Activated T-cell treated with anti-CD3 and anti-CD28 coated beads, Interleukin-2, amount 50 U/mL, for 1 hour (primary cell): ENCODE measurements at places on chromosomes 5 and 9.

- DNase-seq: no peak
Observed at GRCh38 chr9:17462869-17463464, 115.9 kb upstream of the SH3GL2 start.

GRCh38 chr5:91494447-91494996 lies 111.4 kb upstream of the ARRDC3 start:
- no peak for DNase-seq

DNA sequence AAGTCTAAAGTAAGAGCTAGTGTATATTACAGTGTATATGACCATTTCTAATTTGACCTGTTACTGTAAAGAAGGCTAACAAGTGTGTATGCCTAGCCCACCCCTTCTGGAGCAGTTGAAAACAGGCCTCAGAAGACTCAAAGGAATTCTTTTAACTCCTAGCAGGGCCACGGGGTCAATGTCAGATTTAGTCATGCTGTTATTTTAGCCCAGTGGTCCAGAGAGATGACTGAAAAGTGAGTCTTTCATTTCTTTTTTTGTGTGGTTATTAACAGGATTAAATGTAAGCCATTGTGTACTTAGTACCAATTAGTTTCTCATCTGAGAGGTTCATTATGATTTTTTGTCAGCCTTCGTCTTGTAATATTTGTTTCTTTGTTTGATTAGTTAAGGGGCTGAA lies 24.4 kb downstream of the ZCCHC7 start:
- DNase-seq: no peak

DNA sequence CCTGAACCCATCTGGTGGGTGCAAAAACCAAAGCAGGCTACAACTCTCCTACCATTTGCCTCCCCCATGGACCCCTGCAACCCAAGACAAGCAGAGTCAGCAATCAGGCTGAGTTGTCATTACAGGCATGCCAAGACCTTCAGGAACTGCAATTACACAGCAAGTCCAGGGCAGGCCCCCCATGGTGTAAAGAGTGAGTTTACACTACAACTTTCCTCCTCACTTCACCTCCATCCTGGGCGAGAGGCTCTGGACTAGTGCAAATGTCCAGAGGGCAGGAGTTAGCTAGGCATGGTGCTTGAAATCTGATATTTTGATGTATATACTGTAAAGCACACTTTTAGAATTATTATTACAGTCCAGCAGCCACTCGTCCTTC lies 7.0 kb upstream of the P4HA2 start:
- no peak for DNase-seq

DNA sequence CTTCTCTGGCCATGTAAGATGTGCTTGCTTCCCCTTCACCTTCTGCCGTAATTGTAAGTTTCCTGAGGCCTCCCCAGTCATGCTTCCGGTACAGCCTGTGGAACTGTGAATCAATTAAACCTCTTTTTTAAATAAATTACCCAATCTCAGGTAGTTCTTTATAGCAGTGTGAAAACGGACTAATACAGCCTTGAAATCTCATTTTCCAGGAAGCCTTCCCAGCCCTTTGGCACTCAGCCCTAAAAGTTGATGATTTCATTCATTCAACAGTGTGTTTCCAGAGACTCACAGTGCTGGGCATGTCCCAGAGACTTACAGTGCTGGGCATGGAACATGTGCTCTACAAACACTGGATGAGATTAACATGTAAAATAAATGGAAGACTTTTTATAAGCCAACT lies 135.8 kb downstream of the DCP2 start:
- no peak for DNase-seq

- DNase-seq: no peak
Observed at GRCh38 chr5:107257885-107258520, 412.7 kb downstream of the EFNA5 start.

GRCh38 chr5:29992248-29992647 lies 1201.2 kb upstream of the CDH6 start:
- no peak for DNase-seq

DNA sequence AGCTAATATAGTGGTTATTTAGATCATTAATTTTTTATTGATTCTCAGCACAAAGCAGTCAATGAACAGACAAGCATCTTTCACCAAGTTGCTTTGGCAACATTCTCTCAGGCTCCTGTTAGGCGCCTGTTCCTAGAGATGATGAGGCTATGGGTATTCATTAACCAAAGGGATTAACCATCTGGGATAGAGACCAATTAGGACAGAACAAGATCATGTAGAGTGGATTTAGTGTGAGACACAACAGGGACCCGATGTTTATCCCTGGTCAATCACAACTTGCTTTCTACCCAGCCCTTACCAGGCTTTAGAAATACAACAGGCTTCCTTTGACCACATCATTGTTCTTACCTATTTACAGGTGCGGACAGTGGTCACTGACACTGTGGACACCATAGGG lies 82.2 kb downstream of the PJA2 start:
- no peak for DNase-seq

GRCh38 chr9:111599092-111599954 lies at the start of gene PTGR1:
TSS of gene PTGR1 (minus strand) at chr9:111599647. CDS start at chr9:111597422, 2,225 bp downstream.
- peak; percentile 29 for DNase-seq

DNA sequence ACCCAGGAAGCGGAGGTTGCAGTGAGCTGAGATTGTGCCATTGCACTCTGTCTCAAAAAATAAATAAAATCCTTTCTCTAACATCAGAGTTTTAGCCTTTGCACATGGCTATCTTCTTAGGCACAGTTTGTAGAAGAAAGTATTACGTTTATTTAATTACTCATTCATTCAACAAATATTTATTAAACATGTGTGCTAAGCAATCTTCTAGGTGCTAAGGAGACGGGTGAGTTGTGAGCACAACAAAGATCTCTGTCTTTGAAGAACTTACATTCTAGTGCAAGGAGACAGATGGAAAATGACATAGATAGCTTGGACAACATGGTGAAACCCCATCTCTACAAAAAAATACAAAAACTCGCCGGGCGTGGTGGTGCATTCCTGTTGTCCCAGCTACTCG lies 122.3 kb upstream of the MYO10 start:
- DNase-seq: no peak

GRCh38 chr9:27400334-27400880 lies 103.5 kb upstream of the EQTN start:
- DNase-seq: no peak

DNA sequence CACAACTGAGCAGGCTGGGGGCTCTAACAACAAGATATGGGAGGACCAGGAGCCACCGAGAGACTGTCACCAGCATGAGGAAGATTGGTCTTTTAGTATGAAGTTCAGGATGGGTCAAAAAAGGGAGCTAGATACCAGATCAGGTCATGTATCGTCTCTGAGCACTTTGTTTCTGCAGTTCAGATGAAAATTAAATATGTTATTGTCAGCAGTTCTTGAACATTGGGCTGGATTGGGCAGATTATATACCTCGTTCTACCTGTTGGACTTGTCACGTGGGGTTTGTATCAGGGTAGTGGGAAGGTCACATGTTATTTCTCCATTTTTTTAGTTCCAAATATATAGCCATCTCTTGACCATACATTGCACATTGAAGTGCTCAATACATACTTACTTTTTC lies 47.3 kb downstream of the RCL1 start:
- no peak for DNase-seq

- DNase-seq: no peak
Observed at GRCh38 chr5:176870110-176870591, 29.0 kb downstream of the HK3 start.

DNA sequence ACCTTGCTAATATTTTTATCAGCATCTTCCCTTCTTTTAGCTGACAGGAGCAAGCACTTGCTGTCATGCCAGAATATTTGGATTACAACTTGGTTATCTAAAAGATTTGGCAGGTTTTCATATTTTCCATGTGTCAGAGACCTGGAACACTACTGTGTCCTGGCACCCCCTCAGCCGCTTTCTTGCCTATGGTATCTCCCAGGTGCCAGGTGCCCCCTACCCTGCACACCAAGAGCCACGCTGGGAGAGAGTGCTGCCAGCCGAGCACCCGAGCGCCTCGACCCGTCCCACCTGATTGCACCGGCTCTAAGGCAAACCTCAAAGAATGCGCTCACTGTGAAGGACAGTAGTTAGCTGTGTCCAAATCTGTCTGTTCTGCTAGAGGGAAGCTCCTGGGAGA lies 84.8 kb downstream of the GTF3C4 start:
- no peak for DNase-seq

DNA sequence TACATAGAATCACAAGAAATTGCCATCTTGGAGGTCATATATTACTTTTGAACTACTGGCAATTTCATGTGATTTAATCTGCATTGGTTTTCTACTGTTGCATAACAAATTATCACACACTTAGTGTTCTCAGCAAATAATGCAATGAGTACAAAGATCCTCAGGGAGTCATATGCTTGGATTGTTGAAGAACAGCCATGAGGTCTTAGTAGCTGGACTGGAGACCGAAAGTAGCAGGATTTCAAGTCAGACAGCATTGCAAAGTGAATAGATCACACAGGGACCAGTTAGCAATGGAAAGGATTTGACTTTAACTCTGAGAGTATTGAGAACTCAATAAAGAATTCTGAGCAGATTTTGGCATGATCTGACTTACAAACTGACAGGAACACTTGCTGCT lies 32.2 kb upstream of the FRMD3 start:
- no peak for DNase-seq

- DNase-seq: no peak
Observed at GRCh38 chr5:8628521-8628920, 759.6 kb downstream of the MTRR start.

DNA sequence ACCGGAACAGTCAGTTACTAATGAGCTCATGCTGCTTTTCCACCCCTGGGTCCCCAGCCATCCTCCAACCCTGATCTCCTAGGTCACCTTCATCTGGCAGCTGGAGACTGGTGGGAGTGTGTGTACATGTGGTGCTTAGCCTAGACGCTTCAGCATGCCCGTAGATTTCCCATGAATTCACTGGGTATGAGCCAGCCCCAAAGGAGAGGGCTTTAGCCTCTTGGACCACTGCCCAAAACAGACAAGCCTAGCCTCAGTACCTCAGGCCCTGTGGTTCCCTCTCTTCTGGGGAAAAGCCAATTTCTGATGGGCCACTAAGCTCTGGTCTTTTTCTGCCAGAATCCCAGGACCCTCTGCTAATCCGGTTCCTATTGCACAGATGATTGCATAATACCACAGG lies 48.0 kb upstream of the ASTN2 start:
- DNase-seq: no peak

- DNase-seq: no peak
Observed at GRCh38 chr5:83177803-83178202, 100.5 kb downstream of the XRCC4 start.

DNA sequence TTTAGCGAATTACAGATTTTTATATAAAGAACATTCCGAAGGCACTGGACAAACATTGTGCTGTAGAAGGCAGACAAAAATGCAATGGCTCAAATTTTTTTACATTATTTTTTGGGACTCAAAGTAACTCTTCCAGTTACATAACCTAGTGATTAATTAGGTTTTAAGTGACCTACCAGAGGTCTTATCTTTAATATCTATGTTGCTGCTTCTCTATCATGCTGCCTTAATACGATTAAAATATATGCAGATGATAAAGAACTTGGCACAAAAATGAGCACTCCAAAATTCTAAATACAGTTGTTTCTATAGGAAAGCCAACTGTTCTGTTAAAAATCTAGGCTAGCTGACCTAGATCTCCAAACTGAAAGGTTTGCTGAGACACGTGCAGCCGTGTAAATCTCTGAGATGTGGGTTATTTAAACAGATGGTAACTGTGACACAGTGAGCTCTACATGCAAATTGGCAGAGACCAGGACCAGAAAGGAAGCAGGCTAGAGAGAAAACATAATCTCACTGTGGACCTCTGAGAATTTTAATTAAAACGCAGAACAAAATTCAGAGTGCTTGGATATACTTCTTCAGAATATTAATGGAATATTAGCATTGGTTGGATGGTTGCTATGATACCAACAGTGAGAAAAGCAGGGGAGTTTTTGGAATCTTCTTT lies 56.2 kb downstream of the CAMK4 start:
- no peak for DNase-seq

DNA sequence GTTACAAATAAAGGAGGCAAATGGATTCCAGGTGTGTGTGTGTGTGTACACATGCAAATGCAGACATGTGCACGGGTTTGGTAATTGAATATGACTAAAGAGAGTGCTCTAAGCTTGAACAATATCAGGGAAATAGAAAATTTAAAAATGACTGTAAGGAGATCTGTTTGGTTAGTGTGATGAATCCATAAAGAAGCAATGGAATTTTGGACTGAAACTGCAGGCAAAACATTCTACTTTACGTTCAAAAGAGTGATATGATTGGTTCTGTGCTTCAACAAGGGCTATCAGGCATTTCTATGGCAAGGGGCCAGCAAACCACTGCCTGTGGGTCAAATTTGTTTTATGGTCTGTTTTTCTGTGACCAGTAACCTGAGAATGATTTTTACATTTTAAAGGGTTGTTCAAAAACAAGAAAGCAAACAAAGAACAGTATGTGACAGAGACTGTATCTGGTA lies 332.8 kb upstream of the KLF9 start:
- DNase-seq: no peak

- no peak for DNase-seq
Observed at GRCh38 chr9:5945112-5945511, 54.4 kb downstream of the MLANA start.

DNA sequence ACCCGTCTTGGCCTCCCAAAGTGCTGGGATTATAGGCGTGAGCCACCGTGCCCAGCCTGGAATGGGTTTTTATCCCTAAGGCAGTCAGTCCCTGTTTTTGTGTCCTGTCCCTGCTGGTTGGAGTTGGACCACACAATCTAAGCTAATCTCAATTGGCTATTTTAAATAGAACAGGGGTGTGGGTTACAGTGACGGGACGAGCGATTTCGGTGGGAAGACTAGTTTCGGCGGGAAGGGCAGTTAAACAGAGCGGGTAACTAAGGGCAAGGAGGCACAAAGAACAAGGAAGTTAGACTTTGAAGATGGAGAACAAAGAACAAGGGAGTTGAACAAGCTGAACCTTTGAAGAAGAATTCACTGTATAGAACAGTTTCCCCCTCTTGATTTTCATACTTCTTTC lies 1.4 kb downstream of the GTF3C5 start:
- no peak for DNase-seq

DNA sequence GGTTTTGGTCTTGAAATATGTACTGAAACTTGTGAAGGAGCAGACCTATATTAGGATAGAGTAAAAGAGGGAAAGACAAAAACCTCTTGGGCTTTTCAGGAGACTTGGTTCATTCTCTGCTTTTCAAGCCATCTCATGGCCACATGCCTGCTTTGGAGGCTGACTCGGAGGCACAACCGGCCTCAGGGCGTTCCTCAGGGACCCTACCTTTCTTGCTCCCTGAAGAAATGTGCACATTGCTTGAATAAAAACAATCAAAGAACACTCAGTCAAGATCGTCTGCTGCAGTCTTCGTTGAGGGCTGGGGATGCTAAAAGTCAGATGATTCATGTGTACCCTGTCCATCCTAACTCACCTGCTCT lies 994 bp downstream of the IRGM start:
- DNase-seq: no peak

- DNase-seq: no peak
Observed at GRCh38 chr9:22050924-22051323, 41.8 kb upstream of the CDKN2B start.
